Umbilical cord (tissue), 2 donors: ENCODE measurements at places on chromosomes 13 and 19.

DNA sequence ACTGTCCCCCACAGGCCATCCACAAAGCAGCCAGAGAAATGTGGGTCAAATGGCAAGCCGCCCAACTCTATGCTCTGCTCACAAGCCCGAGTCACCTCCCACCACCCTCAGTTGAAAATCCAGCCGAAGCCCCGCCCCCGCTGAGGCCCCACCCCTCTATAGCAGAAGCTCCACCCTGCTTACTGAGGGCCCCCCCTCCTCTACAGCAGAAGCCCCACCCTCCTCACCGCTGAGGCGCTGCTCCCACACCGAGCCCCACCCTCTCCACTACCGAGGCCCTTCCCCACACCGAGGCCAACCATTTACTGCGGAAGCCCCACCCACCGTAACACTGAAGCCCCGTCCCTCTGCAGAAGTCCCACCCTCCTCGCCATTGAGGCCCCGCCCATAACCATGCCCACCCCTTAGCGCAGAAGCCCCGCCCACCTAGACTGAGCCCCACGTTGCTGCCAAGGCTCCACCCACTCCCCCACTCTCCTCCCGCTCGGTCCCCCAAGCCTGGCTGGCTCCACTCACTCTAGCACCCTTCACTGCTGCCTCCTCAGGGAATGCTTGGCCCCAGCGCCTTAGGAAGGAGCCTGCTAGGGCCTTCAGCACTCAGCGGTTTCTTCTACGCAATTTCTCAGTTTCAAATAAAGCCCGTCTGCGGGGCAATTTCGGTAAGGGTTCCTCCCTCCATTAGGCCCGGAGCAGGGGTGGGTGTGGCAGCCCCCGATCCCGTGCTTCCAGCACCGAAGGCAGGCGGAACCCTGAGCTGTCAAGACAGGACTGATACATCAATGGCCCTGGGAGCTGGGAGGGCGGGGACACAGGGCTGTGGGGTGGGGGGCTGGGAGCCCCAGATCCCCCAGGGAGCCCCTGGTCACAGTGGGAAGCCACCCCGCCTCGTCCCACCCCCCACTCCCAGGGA lies 9.0 kb upstream of the MYDGF start:
- no peak for DNase-seq

DNA sequence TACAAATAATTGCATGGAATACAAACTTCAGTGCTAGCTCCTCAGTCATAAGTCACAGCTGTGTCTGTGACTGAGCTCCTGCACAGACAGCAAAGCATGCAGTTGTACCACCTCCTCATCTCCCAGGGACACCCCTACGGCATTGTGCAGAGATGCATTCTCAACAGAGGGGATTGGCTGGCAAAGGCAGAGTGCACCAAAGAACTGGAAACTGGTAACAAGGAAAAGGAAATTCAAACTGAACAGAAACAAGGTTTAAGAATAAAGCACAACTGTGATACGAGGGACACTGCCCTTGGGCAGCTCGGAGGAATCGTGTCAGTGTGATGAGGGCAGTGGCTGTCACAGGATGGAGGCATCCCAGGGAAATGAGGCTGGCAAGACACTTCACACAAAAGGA lies 126.1 kb upstream of the SOX1 start:
- no peak for DNase-seq

GRCh38 chr13:80462037-80462436 lies 121.1 kb upstream of the SPRY2 start:
- no peak for DNase-seq

- no peak for DNase-seq
Measured at GRCh38 chr19:35040826-35041547, 534 bp upstream of the HPN start.

DNA sequence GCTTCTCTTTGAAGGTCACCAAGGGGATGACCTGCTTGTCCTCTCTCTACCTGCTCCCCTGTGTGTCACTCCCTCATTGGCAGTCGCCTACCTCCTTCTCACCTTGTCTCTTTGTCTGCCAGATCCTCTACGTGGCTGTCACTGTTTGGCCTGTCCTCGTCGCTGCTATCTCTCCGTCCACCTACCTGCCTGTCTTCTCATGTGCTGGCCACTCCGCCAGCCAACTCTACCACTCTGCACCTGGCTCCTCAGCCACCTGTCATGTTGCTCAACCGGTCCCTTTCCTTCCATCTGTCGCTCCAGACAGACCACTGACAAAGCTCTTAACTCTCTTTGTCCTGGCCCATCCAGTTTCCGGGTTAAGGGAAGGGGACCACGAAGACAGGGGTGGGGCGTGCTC lies at the start of gene KLK12:
TSS of gene KLK12 (minus strand) at position 299 of the 400 bp plus-strand sequence. CDS start 381 bp downstream, outside the sequence.
- no peak for DNase-seq

GRCh38 chr13:113399755-113400149 lies 35.8 kb upstream of the GRTP1 start:
- DNase-seq, result no peak

DNA sequence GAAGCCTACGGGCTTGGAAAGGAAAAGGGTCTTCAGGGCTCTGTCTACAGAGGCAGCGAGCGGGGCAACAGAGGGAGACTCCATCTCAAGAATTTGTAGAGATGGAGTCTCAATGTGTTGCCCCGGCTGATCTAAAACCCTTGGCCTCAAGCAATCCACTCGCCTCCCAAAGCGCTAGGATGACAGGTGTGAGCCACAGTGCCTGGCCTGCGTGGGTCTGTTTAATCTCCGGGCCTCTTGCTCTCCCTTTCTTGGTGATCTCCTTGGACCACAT lies 8.1 kb downstream of the RPS9 start:
- DNase-seq, result no peak

GRCh38 chr19:35211545-35212230 lies 16.9 kb downstream of the FAM187B start:
- DNase-seq, result no peak

- no peak for DNase-seq
Measured at GRCh38 chr13:102904408-102904862, 58.6 kb downstream of the ERCC5 start.
